ENCODE measurements at places on chromosomes 1 and 21.

DNA sequence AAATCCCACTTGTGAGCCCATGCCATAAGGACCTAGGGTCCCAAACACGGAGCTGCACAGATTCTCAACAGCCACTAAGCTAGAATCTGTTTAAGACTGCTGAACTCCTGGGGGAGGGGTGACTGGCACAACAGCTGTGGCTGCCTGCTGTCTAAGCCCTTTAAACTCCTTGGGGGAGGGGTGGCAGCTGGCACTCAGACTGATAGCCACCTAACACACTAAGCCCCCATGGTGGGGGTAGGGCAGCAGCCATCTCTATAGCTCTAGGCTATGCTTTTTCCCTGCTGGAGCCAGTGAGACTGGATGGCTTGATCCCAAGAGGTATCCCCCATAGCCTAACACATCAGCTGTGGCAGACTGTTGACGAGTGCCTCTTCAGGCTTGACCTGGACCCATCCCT is 73.3 kb upstream of the FMO3 start:
- DNase-seq, result no peak

- DNase-seq, result no peak
Observed at GRCh38 chr1:52659851-52660596, 27.1 kb downstream of the SHISAL2A start.

DNA sequence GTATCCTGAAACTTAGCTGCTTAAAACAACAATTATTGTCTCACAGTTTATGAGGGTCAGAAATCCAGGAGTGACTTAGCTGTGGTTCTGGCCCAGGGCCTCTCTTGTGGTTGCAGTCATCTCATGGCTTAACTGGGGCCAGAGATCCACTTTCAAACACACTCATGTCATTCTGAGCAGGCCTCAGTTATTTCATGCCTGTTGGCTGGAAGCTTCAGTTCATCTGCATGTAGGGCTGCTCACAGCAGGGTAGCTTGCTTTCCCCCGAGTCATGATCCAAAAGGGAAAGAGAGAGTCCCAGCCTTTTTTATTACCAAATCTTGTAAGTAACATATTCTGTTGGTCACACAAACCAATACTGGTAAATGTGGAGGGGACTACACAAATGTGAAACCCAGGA is 96.6 kb upstream of the B3GALT2 start:
- DNase-seq, result no peak

GRCh38 chr1:220852408-220852807 is 26.8 kb upstream of the HLX start:
- DNase-seq, result no peak

GRCh38 chr1:11429935-11430334 is 49.0 kb upstream of the DISP3 start:
- DNase-seq, result no peak

DNA sequence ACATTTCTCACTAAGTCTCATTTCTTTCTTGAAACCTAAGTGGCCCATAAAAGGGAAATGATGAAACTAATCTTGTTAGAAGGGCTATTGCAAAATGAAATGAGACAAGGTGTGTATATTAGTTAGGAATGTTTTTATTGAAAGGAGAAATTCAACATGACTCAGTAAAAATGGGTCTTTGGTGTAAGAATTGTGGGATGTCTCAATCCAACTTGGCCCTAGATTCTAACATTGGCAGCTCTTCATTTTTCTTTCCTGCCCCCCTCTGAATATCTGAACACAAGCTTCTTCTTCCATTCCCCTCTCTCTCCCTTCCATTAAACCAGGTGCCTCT is 26.8 kb upstream of the TARBP1 start:
- no peak for DNase-seq

- peak; percentile 83 for DNase-seq
Observed at GRCh38 chr1:155324037-155324716, 3.5 kb downstream of the RUSC1 start.

DNA sequence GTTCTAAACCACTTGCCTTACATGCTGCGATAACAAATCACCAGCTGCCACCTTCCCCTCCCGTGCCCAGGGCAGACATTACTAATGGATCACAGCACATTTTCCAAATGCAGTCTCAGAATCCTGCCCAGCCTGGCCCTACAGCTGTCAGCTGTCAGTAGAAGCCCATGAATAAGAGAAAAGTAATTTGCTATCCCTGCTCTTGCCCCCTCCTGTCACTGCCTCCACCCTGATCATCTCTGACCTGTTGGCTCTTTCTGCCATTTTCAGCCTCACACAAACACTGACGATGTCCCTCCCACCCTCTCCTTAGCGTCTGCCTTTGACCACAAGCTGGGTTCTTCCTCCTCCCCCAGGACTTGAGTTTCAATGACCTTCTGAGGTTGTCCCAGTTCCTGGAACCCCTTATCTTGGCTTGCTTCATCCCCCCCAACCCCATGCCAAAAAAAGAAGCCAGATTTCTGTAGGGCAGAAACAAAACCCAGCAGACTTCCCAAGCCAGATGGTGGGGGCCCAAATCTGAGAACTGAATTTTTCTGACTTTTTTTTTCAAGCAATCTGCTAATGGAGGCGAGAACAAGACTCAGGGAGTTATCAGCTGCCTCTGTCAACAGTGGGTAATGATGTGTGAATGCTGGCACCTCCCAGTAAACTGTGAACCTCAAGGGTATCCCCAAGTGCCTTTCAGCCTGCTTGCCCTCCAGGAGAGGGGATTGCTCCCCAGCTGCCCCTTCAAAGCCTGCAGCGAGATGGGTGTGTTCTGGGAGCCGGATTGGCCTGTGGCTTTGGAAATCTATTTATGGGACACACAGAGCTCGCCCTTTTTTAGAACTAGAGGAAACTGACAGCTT is 216.5 kb upstream of the VAMP3 start:
- DNase-seq, result no peak

GRCh38 chr1:53593758-53594380 is 134.7 kb downstream of the DMRTB1 start:
- DNase-seq, result no peak

Data from activated T-helper 9 cell treated with anti-CD3 and anti-CD28 coated beads, Interleukin-2, amount 50 U/mL, for 16 hours (primary cell).